ENCODE measurements at places on chromosomes 3 and 15.

- DNase-seq = no peak
Observed at GRCh38 chr3:52373676-52374075, 57.6 kb downstream of the DNAH1 start.

GRCh38 chr15:101088271-101088670 is 163.6 kb downstream of the CHSY1 start:
- no peak for DNase-seq

GRCh38 chr3:133964547-133964946 is 65.2 kb downstream of the SLCO2A1 start:
- no peak for DNase-seq

DNA sequence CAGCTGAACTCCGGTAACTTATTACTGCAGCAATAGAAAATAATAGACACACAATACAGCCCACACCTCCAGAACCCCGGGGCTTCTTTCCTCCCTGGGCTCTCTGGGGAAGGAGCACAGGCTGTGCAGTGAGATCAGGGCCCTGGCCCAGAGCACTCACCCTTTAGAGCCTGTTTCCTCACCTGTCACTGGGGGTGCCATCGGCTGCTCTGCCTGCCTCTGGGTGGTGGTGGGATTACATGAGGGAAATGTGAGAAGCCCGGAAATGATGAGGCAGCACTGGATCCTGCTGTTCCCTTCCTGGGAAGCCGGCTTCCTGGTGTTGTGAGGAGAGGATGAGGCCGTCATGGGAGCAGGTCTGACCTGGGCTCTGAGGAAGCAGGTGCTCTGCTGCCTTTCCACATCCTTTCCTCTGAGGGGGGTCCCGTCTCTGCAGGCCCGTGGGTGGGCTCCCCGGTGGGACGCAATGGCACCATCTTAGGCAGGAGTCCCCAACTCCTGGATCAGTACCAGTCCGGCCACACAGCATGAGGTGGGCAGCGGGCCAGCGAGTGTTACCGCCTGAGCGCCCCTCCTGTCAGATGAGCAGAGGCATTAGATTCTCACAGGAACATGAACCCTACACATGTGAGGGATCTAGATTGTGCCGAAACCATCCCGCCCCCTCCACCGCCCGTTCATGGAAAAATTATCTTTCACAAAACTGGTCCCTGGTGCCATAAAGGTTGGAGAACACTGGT is 220.9 kb upstream of the CTDSPL start:
- DNase-seq = no peak

GRCh38 chr15:27414168-27414870 is 443.3 kb downstream of the GABRG3 start:
- DNase-seq = no peak

- no peak for DNase-seq
Observed at GRCh38 chr3:56123487-56123886, 344.8 kb downstream of the ERC2 start.

DNA sequence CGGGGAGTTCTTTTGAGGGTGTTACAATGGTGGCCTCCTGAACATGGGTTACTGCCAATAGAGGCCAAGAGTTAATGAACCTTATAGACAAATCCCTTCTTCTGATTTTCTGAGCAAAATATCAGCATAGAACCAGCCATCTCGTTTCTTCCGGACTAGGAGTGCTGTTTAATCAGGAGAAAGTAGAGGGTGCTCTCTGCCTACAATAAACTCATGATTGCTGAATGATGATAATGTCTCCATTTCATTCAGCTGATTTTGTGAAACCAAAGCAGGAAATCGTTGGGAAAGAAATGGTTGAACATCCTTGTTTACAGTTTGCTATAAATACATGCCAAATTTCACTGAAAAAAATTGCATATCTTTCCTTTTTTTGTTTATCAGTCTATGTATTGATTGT is 142.8 kb upstream of the PLSCR5 start:
- no peak for DNase-seq

DNA sequence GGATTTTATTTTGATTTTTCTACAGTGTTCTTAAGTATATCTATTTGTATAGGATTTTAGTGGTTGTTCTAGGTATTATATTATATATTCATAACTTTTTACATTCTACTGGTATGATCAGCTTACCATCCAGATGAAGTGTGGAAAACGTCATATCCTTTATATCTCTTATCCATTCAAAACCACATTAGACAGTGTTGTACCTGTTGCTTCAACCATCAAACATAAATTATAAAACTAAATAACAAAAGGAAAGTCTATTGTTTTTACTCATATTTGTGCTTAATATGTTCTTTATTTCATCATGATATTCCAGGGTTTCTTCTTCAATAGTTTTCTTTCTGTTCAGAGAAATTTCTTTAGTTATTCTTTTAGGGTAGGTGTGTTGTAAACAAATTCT is 191.4 kb downstream of the RPLP1 start:
- DNase-seq = no peak

DNA sequence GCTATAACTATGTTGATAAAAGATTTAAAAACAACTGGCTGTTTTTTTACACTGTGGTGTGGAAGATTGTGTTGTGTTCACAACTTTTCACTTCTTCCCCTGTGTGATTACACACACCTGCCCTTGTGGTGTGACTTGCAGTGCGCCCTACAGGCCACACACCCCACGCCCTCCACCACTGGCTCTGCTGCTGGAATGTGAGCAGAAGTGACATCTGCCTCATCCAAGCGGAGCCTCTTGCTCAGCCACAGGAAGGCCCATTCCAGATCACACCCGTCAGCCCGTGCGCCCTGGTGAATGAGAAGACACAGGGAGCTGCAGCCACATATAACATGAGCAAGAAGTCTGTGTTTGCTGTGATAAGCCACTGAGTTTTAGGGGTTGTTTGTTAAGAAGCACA is 7.0 kb downstream of the CCR2 start:
- no peak for DNase-seq

DNA sequence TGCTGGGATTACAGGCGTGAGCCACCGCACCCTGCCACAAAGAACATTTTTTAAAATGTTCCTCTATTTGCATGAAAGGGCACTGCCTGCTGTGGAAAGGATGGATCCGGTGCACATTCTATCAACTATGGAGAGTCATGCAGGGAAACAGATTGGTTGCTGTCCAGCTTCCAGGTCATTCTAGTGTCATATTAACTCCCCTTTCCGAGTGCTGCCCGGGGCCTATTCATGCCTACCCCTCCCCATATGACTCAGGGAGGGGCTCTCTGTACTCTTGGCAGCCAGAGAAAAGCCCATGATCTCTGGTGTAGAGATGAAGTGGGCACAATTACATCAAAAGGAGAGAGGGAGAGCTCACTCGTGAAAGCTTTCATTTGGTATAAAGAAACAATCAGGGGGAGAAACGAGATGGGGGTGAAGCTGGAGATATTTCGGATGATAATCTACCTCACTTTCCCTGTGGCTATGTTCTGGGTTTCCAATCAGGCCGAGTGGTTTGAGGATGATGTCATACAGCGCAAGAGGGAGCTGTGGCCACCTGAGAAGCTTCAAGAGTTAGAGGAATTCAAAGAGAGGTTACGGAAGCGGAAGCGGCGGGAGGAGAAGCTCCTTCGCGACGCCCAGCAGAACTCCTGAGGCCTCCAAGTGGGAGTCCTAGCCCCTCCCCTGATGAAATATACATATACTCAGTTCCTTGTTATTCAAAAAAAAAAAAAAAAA is 16.1 kb upstream of the AHSG start:
- DNase-seq = no peak

DNA sequence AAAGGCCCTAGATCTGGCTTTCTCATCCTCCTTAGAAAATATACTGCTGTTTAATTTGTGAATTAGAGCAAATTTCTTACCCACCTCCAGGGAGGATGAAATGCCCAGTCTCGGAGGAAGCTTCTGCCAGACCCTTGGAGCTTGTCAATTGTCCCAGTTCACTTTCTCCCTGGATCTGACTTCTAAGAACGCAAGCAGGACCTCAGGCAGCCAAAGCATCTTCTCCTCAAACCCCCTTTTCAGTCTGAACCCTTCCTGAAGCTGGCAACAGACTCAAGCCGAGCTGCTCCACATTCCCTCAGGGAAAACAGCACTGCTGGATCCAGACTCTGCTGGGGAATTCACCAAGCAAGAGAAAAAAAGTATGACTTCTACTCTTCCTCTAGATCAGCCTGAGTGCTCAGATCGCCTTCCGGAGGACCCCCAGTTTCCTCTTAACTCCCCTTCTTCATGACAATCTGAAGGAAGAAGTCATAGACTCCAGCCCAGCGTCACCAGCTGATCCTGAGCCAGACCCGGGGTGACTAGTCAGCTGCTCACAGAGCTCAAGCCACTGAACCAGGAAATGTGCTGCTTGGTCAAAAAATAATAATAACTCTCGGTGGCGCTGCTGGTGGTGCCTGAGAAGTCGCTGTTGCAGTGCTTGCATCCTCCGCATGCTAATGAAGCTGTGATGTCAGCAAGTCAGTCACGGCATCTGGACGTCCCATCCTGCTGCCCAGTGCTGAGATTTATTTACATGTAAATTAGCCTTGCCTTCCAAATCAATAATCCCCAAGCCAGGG is at the start of gene PRICKLE2:
Gene PRICKLE2 (minus strand): TSS at position 641 of the 785 bp plus-strand sequence. CDS start 26,539 bp downstream, outside the sequence.
- DNase-seq = peak; percentile 75

DNA sequence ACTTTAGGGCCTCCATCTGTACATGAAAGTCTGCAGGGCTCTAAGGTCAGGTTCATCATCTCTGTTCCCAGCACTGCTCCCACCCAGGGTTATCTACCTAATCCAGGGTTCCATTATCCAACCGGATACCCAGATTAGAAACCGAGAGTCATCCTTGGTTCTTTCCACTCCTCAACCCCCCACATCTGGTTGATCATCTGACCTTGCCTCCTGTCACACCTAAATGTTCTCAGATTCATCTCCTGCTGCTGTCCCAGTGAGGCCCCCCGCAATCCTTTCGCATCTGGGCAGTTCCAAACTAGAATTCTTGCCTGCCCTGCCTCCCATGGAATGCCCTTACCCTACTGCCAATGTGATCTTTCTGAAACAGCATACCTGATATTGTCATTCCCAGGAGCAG is 136.5 kb downstream of the PDE8A start:
- no peak for DNase-seq

DNA sequence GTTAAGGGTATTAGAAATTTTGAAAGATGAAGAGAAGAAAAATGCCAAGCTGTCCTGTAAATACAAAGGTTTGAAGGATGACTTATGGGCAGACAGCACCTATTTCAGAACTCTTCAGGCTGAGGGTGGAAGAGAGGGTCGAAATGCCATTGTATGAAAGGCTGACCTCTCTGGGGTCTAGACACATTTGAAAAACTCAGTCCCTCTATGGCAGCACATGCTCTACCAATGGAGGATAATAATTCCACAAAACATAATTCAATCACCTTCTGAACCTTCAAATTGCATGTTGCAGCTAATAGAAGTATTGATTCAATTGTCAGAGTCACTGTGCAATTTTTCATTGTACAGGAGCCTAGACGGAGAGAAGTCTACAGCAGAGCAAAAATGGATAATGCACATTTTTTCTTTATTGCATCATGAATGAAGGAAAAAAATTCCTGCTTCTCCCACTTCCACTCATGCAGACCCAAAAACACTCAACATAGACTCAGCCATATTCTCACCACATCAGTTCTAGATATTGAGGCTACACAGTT is 569.1 kb downstream of the TBL1XR1 start:
- no peak for DNase-seq

- DNase-seq = no peak
Observed at GRCh38 chr3:128238184-128238489, 84.9 kb downstream of the EEFSEC start.

GRCh38 chr15:71302861-71303410 is 187.7 kb downstream of the THSD4 start:
- no peak for DNase-seq

DNA sequence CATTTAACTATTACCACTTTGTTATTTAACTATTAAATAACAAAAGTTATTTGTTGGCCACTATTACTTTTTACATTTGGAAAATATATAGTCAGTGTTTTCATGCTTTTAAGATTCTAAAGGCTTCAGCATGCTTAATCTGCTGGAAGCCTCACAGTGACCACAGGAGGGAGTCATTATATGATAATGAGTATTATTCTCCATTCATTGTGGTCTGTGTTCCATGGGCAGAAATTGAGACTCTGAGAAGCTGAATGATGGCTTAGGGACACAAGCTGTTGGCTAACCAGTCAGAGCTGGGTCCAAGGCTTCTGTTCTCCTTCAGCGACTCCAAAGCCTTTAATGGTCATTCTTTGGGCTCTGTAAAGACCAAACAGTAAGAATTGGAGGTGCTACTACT is 64.7 kb downstream of the BFSP2 start:
- no peak for DNase-seq

GRCh38 chr15:96622714-96623113 is 292.2 kb downstream of the NR2F2 start:
- DNase-seq = no peak

DNA sequence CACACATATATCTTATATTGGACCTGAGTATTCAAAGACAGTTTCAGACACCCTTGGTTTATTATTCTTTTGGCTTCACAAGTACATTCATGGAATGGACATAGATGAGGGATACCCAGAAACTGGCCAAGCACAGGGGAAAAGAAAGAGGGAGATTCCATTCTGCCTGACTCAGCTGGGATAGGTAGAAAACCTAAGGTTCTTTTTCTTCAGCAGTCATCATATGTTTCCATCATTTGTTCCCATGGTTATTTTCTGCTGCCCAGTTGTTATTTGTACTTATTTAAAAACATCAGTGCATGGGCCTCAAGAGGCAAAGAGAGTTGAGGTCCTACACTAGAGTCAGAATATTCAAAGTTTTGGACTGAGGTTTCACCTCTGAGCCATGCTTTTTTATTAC is 91.8 kb downstream of the FILIP1L start:
- DNase-seq = no peak

DNA sequence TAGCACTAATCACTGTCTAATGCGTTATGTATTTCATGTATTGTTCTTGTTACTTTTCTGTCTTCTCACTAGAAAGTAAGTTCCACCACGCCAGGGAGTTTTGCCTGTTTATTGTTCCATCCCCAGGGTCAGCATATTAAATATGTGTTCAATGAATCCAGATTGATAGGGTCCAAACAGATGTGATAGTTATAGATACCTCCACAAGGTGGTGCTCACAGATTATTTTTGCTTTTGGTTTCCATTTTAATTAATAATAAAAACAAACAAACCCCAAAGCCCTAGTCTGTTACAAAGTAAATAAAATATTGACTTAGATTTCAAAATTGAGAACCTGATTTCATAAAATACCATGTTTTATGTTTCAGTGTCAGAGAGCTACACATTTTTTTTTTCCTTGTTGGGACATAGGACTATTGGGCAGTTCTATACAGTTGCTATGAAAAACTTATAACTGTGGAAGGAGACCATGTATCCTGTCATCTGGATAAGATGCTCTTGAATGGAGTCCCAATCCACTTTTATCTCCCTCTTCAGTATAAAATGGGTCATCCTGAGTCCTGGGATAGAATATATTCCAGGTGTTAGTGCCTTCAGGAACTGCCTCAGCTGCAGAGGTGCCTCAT is 12.4 kb downstream of the OTOL1 start:
- no peak for DNase-seq

DNA sequence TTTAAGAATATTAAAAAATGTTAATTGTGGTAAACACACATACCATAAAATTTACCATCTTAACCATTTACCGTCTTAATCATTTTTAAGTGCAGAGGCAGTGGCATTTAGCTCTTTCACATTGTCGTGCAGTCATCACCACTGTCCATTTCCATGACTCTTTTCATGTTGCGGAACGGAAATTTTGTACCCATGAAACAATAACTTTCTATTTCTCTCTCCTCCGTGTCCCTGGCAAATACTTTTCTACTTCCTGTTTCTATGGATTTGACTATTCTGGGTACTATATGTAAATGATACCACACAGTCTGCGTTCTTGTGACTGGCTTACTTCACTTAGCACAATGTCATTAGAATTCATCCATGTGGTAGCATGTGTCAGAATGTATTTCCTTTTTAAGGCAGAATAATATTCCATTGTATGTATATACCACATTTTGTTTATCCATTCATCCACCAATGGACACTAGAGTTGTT is 27.9 kb downstream of the AKAP13 start:
- DNase-seq = peak; percentile 64

- DNase-seq = no peak
Observed at GRCh38 chr15:42329161-42329560, 30.1 kb upstream of the CAPN3 start.

Data from GM12864 (cell line).